ENCODE measurements at places on chromosomes 13 and 19.

DNA sequence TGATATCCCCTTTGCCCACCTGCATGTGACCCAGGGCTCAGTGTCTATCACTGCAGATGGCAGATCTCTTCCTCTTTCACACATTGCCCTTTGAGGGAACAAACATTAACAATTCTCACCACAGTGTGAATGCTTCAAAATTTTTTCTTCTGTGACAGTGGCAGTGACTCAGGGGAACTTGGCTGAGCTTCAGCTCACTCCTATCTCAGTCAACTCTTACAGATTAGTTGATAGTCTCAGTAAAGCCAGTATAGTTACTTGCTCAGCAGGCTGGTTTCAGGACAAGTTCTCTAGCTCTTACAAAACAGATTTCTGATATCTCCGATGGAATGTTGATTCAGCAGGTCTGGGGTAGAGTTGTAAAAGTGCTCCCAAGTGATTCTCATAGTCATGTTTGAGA is 166.9 kb downstream of the DLEU7 start:
- DNase-seq = peak; percentile 61

- DNase-seq = no peak
Measured at GRCh38 chr13:110440946-110441731, 120.4 kb downstream of the RAB20 start.

DNA sequence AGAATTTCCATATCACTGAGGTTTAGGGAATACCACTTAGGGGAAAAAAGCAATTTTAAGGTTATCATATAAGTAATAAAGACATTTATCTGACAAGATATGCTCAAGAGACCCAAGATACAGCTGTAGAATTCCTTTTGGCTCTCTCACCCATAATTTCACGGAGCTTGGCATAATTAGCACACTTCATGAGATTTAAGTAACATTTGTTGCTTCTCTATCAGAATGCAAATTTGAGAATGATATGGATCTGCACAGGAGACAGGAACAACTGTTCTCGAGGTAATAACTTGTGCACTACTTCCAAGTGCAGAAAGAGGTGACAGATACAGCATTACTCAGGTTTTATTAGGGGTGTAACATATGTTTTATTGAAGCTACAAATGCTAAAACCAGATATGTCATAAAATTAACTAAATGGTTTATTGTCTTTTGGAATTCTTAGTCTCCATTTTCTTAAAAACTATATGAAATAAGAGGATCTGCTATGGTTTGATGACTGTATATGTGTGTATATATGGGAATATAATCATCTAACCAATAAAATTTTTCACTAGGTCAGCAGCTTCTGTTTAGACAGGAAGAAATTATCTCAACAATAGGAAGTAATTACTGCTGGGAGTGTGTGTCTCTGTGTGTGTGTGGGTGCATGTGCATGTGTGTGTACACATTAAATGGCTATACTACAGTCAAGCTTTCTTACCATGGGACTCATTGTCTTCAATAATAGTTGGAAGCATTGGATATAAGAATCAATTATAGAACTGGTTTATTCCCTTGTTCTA is 401.3 kb downstream of the PCDH17 start:
- DNase-seq = no peak

- DNase-seq = no peak
Measured at GRCh38 chr19:35986664-35987570, 8.1 kb upstream of the SDHAF1 start.

GRCh38 chr19:55690109-55690768 is 15.2 kb downstream of the EPN1 start:
- no peak for DNase-seq

GRCh38 chr13:98576200-98576945 is 534 bp downstream of the STK24 start:
- no peak for DNase-seq

- no peak for DNase-seq
Measured at GRCh38 chr19:5122121-5122400, 153.1 kb downstream of the KDM4B start.

DNA sequence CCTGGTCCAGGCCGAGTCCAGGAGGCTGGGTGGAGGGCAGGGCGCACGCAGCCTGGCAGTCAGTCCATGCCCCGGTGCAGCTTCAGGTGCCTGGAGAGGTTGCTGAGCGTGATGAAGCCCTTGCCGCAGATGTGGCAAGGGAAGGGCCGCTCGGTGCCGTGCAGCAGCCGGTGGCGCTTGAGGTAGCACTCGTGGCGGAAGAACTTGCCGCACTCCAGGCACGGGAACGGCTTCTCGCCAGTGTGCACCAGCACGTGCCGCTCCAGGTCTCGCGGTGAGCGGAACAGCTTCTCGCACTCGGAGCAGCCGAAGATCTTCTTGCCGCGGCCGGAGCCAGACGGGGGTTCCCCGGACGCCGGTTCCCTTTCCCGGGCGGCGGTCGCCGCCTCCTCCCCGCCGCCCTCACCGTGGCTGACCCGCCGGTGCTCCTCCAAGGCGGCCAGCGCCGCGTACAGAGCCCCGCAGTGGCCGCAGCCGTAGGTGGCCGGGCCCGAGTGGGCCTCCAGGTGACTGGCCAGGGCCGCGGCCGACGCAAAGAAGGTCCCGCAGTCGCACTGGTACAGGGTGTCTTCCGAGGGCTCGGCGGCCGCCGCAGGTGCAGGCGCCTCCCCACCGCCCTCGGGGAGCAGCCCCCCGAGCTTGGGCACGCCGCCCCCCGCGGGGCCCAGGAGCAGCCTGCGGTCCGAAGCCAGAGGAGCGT is 6.8 kb downstream of the FIZ1 start:
- no peak for DNase-seq

DNA sequence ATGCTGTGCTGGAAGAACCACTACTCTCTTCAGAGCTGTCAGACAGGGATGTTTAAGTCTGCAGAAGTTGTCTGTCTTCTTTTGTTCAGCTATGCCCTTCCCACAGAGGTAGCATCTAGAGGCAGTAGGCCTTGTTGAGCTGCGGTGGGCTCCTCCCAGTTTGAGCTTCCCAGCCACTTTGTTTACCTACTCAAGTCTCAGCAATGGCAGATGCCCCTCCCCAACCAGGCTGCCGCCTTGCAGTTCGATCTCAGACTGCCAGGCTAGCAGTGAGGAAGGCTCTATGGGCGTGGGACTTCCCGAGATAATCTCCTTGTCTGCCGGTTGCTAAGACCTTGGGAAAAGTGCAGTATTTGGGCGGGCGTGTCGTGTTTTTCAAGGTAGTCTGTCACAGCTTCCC is 42.1 kb upstream of the UQCRFS1 start:
- DNase-seq = no peak

DNA sequence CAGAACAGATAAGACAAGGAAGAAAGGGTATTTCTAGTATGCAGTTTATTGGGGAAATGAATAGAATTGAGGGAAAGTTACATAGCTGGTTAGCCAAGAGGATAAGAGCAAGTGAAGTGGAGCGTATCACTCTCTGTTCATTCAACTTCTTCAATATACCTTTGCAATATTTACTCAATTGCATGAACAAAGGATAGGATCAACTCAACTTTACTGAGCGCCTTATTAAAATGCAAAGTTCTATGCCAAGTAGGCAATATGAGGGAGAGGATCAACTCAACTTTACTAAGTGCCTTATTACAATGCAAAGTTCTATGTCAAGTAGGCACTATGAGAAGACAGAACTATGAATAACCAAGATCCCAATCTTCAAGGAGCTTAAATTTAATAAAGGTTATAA is 43.9 kb downstream of the ZC3H13 start:
- no peak for DNase-seq

GRCh38 chr19:55352549-55353145 is 1.9 kb downstream of the COX6B2 start:
- DNase-seq = no peak

DNA sequence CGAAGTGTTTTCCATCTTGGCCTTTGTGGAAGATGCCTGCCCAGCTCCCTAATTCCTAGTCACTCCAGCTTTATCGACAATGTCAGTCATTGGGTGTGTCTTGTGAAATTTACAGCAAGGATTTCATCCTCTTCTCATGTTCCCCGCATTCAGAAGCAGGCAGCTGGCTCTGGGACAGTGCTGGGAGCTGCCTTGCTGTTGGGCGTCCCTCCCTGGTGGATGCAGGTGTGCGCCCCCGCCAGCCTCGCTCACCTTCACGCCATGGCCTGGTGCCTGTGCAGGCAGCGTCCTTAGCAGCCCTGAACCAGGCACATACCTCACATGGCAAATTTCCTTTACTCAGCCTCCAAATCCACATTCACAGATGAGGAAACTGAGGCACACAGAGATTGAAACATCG is 39.7 kb upstream of the TFDP1 start:
- DNase-seq = no peak

GRCh38 chr13:71876648-71877255 is 9.7 kb upstream of the DACH1 start:
- peak; percentile 15 for DNase-seq

- DNase-seq = no peak
Measured at GRCh38 chr13:73556128-73556527, 497.3 kb downstream of the KLF5 start.

DNA sequence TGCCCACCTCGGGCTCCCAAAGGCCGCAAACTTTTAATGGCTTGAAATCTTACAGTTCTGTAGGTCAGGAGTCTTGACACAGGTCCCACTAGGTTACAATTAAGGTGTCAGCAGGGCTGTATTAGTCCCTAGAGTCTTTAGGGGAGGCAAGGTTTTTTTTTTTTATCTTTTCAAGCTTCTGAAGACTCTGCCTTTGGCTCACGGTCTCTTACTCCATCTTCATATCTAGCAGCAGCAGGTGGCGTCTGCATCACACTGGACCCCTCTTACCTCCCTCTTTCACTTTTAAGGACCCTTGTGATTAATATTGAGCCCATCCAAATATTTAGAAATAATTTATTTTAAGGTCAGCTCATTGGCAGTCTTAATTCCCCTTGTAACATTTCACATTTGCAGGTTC is 11.6 kb downstream of the MIR17HG start:
- no peak for DNase-seq

GRCh38 chr13:112065521-112065866 is 1.5 kb upstream of the SOX1 start:
- no peak for DNase-seq

DNA sequence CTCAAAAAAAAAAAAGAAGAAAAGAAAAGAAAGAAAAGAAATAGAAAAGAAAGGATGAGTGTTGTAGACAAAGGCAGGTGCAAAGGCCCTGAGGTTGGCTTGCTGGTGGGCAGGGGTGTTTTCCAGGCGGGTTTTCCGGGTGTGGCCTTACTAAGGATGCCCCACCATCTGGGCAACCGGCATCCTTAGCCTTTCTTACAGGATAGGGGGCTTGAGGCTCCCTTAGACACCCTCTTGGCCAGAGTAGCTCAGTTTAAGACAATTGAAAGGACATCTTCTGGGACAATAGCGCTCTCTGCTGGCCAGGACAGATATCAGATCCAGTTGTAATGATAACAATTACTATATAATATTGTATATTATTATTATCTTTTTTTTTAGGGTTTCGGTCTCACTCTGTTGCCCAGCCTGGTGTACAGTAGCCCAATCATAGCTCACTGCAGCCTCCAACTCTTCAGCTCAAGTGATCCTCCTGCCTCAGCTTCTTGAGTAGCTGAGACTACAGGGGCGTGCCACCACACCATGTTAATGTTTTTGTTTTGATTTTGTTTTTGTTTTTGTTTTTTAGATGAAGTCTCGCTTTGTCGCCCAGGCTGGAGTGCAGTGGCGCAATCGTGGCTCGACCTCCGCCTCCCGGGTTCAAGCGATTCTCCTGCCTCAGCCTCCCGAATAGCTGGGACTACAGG is 1.4 kb upstream of the QTRT1 start:
- peak; percentile 68 for DNase-seq

DNA sequence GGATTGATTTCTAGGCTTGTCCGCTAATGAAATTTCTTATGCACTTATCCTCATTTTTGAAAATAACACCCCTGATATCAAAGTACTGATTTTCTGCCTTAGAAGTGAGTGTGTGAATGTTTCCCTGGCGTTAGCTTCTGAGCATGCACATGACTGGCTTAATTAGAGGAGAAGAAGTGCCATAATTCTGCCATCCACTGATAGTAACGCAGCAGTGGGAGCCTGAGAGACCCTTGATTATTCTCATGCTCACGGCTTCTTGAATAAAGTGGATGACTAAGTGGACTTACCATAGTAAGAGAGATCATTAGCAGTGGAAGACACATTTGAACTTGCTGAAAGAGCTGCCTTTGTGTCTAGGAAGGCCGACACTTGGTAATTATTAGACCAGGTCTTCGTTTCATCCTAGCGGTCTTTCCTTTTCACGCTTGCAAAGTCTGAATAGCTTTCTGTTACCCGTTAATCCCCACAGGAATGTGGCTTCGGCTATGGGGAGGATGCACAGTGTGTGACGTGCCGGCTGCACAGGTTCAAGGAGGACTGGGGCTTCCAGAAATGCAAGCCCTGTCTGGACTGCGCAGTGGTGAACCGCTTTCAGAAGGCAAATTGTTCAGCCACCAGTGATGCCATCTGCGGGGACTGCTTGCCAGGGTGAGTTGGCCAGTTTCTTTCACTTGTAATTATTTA is 45.3 kb downstream of the TNFRSF19 start:
- DNase-seq = no peak

- peak; percentile 40 for DNase-seq
Measured at GRCh38 chr19:11446652-11447301, 11.3 kb downstream of the PRKCSH start.

GRCh38 chr13:46896341-46897137 is at the start of gene HTR2A:
HTR2A (minus strand) TSS chr13:46897053; CDS start chr13:46895906, 1,147 bp downstream.
- no peak for DNase-seq

DNA sequence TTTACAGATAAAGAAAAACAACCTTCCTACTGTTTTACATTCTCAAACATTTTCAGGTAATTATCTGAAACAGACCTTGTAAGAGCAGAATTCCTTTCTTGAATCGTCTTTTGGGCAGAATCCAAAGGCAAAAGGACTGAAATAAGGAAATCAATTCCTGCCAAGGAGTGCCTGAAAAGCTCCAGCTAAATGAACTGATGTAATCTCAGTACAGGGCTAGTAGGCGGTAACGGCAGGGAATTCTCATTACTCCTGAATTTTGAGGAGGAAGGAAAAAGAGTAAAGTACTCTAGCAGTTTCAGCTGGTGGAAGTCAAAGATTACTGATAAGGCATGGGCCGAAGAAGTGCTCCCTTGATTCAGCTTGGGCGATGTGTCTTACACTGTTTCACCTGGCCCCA is 168.4 kb downstream of the PCDH9 start:
- DNase-seq = no peak

GRCh38 chr13:41650706-41651105 is 193.4 kb downstream of the RGCC start:
- no peak for DNase-seq

- DNase-seq = no peak
Measured at GRCh38 chr19:2906631-2907195, 6.0 kb downstream of the ZNF57 start.

GRCh38 chr19:23542562-23542961 is 144.4 kb downstream of the ZNF675 start:
- no peak for DNase-seq
